ENCODE measurements at places on chromosomes 6 and 20.

DNA sequence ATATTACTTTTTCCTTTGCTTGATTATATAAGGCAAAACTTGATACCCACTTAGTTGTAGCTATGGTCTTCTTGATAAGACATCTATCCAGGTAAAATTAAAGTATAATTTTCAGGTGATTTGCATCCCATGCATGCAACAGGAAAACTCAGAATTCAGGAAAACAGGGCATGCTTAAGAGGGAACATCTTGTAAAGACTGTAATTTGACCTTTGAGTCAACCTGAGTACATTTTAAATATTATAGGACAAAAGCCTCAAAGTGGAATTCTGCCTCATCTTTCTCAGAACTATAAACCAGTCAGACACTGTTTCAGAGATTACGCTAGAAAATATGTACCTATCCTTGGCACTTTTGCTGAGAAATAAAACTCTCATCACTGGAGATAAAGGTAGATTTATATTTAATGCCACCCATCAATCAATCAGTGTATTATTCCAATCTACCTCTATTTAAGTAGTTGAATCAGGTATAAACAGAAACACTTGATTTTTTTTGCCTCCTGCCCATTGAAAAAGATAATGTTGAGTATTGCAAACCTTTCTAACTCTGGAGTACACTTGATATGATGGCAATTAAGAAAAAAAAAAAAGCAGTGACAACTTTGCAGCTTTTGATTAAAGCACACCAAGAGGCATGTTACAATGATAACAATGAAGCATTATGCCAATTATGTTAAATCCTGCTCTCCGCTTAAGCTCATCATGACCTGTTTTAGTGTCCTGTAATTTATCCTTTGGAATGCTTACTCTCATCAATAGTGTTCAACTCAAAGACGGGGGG lies 2.8 kb downstream of the CITED2 start:
- no peak for DNase-seq

GRCh38 chr20:24382331-24382730 lies 87.1 kb upstream of the SYNDIG1 start:
- no peak for DNase-seq

DNA sequence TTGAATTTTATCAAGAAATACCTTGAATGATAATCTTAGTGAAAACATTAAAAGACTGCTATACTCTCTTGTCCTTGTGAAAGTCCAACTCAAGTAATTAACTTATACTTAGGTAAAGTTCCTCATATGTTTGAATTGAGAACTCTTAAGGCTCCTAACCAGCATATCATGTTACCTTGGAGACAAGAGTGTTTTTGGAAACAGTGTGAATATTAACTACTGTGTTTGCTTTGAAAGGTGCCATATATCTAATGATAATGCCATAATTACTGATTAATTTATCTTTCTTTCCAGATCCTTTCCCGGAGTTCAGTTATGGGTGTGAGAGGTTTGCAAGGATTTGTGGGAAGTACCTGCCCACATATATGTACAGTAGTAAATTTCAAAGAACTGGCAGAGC lies 10.5 kb downstream of the FAM120B start:
- no peak for DNase-seq

DNA sequence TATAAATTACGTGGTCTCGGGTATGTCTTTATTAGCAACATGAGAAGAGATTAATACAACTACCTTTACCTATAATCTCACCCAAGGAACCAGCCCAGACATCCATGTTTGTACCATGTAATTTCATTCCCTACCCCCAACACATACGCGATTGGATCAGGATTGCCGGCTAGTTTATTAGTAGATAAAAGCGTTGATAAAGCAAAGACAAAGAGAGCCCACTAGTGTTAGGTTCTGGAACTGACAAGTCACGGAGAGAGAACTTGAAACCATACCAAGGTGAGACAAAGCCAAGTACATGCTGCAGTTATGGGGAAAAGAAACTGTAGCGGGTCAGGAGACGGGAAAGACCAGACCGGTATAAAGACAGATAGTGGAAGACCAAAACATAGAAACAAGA lies 37.4 kb upstream of the FAM135A start:
- no peak for DNase-seq

GRCh38 chr20:10129749-10130148 lies 88.9 kb upstream of the SNAP25 start:
- no peak for DNase-seq

DNA sequence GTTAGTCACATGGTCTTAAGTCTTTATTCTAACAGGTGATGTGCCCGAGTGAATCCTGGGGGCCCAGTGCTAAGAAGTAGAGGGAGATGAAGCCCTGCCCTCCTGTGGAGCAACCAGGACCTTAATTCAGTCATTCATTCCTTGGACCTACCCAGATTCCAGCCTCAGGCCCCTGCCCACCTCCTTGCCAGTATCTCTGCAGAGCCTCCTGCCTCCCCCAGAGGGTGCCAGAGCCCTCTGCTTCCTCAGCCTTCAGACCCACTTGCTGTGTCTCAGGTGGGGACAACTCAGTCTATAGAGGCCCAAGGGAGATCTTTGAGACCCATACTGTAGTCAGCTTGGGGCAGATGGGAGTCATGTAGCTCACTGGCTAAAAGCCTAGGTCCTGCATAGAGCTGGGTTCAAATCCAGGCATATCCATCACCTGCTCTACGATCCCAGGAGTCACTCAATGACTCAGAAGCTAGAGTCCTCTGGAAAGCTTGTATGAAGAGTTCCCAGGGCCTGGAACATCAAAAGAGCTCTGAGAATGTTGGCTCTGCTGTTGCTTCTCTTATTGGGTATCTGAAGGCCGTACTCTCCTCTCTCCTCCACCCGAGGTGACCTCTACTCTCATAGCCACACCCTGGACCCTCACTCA lies 3.9 kb upstream of the SIGLEC1 start:
- peak; percentile 24 for DNase-seq

GRCh38 chr6:7249946-7250643 lies 62.9 kb downstream of the SSR1 start:
- DNase-seq = no peak

All from CD4-positive, alpha-beta T cell treated with Interleukin-12 subunit alpha and Interleukin-12 subunit beta, for 1 hour (primary cell).